ENCODE measurements at places on chromosomes 7 and 10.

DNA sequence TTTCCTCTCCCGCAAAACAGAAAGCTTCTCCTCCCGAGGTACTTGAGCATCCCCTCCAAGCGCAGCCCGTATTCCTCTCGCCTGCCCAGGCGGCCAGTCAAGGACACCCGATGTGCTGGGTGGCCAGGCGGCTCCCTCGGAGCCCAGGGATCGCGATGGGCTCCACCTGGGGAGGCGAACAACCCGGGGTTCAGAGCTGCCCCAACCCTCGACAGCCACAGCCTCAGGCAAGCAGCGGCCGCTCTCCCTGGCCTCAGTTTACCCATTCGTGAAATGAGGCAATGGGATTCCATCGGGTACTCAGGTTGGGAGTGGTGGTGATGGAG, 147.4 kb downstream of the CYP26A1 start:
- no peak for DNase-seq

DNA sequence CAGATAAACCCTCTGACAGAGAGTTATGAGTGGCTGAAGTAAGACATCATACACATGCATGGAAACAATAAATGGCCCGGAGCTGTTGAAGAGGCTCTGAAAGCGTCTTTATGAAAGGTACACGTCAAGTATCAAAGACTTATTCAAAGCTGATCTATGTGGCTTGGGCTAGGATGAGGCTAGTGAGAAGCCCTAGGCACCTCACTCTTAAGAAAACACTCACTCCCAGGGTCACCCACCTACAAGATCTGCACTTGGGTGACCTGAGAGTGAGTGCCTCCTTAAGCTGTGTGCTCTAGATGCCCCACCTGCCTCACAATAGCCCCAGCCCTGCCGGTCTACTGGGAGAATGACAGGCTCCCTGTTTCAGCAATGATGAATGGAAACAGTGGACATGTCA, 1.1 kb upstream of the GIMAP1 start:
- DNase-seq = no peak

DNA sequence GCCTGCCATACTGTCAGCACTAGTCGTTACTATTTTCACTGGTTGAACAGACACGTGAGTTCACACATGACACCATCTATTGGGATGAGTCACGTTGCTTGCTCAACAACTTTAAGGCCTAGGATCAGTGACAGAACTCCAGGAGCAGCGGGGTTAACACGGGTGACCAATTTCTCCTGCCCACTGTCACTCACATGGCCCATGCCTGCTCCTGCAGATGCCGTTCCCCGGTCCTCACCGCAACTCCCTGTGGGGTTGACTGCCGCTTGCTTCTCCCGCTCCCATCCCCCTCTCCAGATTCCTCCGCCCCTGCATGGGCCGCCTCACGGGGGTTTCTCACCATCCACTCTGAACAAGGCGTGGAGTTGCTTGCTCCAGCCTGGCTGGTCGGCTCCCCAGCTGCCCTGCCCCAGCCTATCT, 128.2 kb downstream of the TAX1BP1 start:
- no peak for DNase-seq

DNA sequence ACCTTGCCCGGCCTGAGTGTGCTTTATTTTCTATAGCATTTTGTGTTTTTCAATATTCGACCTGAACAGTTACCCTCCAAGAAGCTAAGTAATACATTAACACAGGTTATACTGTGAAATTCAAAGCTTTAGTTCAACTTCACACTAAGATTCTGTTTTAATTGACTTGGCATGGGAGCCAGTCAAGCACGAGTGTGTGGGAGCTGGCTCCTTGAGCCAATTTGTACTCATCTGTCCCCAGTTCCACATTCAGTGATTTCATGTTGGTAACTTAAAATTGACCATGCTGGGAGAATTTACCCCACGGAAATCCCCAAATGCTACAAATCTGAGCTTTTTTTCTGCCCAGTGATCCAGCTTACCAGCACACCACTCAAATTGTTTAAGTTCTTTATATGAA, 20.3 kb downstream of the TSPAN12 start:
- no peak for DNase-seq

GRCh38 chr10:129411772-129412171, 55.3 kb upstream of the MGMT start:
- no peak for DNase-seq

DNA sequence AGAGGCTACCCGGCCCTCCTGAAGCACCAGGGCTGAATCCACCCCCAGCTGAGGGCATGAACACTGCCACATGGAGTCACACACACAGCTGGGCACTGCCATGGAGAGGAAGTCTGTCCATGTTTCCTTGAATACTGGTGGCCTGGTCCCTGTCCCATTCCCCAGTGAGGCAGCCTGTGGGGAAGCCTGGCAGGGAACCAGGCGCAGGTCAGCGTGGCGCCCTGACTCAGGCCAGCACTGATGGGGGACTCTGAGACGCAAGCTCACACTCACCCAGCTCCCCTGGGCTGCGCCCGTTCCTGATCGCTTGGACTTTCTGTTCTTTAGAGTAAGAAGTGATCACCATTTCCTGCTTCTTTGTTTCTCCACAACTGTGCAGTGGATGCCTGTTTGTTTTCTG, 128.3 kb downstream of the EGFR start:
- no peak for DNase-seq

GRCh38 chr10:58735087-58735486, 222.4 kb downstream of the BICC1 start:
- no peak for DNase-seq

- DNase-seq = no peak
These were observed 430.9 kb downstream of the POM121L12 start for GRCh38 chr7:53466371-53466770.

DNA sequence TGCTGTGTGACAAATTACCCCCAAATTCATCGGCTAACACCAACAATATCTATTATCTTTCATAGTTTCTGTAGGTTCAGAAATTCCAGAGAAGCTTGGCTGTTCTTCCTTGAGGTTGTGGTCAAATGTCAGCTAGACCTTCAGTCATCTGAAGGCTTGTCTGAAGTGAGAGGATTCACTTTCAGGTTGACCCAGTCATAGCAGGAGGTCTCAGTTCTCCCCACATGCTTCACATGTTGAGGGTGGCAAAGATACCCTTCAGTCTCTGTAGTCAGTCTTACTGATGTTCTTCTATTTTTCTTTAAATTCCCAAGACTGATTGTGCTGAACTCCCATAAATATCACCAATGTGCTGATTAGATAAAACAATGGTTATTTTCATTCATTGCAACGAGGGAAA, 1692.0 kb downstream of the REEP3 start:
- DNase-seq = no peak

DNA sequence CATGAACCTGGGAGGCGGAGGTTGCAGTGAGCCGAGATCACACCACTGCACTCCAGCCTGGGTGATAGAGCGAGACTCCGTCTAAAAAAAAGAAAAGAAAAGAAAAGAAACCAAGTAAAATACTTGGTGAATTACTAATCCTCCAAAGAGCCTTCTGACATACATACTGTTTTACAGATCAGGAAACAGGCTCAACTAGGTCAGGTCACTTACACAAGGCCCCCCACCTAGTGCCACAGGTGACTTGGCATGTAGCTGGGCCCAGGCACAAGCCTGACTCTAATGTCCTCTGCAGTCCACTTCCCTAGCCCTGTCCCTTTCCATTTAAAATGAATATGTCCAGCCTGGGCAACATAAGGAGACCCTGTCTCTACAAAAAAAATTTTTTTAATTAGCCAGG, 157.0 kb downstream of the TPST1 start:
- no peak for DNase-seq

- DNase-seq = no peak
These were observed 3.5 kb upstream of the PRSS1 start for GRCh38 chr7:142745745-142746144.
